NCI-H524 treated with DMSO at 0.1 percent for 48 hours (cell line): ENCODE measurements at places on chromosomes 2 and 18.

- no peak for DNase-seq
Observed at GRCh38 chr2:191637182-191638078, 40.5 kb upstream of the NABP1 start.

- DNase-seq, result no peak
Observed at GRCh38 chr2:47560107-47560819, 157.3 kb downstream of the MSH2 start.

GRCh38 chr2:149816756-149817551 lies 229.4 kb upstream of the MMADHC start:
- no peak for DNase-seq

DNA sequence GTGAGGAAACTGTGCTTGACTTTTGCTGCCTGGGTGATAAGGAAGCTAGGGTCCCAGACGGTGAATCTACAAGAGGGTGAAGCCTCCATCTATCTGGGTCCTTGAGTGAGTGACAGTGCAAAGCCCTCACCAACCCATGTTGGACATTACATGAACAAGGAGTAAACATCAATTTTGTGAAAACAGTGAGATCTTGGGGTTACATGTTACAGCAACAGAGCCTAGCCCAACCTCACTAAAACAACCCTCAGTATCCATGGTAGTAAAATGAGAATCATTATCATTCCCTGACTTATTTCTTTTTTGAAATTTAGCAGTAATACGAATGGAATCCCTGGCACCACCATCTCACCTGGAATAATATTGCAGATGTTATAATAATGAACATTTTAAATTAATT lies 103.4 kb downstream of the TSN start:
- no peak for DNase-seq

DNA sequence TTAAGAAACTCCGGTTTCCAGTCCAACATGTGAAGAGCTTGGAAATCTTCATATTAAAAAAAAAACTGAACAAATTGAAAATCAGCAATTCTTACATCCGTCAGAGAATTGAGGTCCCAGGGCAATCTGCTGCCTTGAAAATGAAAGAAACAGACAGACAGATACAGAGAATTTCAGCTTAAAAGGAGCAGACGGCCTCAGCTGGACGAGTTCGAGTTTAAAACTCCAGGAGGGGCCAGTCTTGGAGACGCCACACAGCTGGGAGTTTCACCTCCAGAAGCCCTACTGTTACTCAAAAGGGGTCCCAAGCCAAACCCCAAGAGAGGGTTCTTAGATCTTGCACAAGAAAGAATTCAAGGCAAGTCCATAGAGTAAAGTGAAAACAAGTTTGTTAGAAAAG lies 226.5 kb upstream of the ARL4C start:
- DNase-seq, result no peak

GRCh38 chr2:219430633-219431615 lies 3.7 kb upstream of the SPEG start:
- no peak for DNase-seq

GRCh38 chr2:222013889-222014288 lies 284.9 kb downstream of the PAX3 start:
- no peak for DNase-seq

GRCh38 chr2:45647986-45648520 lies 3.4 kb upstream of the PRKCE start:
- no peak for DNase-seq

DNA sequence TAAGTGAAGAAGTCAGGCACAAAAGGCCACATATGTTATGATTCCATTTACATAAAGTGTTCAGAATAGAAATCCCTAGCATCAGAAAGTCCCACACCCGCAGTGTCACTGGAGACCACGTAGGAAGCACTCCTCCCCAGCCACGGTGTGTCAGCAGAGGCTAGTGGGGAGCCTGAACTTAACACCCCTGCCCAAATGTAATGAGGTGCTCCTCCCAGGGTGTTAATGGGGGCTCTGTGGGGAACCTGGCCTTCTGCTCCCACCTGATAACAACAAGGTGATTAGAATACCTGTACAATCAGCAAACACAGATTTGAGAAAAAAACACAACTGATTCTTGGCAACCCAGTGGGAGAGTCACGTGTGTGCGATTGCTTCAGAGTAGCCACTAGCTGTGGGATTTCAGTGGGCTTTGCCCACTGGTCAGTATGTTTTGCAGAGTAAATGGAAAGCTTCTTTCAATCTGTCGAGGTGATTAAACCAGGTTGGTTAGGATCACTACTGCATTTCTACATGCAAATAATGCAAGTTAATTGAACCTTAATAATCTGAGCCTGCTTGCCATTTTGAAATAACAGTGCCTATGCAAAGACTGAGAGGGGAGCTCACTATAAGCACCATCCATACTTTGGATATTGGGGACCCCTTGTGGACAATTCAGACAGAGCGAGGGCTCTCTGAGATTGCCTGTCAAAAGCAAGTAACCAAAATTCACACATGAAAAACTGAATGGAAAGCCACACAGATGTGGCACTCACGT lies 20.6 kb upstream of the ATRAID start:
- DNase-seq, result peak; percentile 29

GRCh38 chr2:147888680-147889079 lies 43.9 kb downstream of the ACVR2A start:
- no peak for DNase-seq

GRCh38 chr2:2866459-2866858 lies 511.2 kb downstream of the EIPR1 start:
- DNase-seq, result peak; percentile 7

GRCh38 chr2:226791056-226791486 lies 8.5 kb downstream of the IRS1 start:
- no peak for DNase-seq

GRCh38 chr2:159873258-159873657 lies 75.2 kb upstream of the CD302 start:
- DNase-seq, result no peak

DNA sequence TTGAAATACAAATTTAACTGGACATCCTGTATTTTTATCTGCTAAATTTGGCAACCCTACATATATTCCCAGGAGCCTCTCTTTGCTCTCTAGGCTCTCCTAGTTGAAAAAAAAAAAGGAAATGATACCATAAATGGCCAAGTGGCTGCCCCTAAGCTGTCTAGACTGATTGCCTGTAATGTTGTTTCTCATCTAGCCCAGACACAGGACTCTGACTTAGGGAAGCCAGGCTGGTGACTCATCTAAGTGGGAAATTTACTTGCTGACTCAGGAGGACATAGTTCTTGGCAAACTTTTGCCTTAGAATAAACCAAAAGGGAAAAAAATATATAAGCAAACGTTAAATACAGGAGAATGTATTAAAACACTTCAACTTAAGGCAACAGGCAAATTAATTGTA lies 14.6 kb upstream of the ITGAV start:
- no peak for DNase-seq

DNA sequence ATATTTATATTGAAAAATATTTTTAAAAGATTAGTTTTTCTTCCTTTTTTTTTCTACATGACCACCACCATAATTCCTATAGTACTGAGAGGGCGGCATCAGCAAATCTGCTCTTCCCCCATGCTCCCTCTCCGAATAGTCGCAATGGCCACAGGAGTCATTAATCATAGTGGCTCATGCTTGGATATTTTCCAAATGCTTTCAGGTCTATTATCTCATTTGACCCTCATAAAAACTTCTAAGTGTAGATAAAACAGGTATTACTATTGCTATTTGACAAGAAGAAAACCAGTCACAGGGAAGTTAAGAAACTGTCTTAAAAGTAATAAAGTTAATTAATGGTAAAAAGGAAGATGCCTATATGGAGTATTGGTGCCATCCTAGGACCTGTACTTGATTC lies 440.7 kb downstream of the CMPK2 start:
- DNase-seq, result no peak

DNA sequence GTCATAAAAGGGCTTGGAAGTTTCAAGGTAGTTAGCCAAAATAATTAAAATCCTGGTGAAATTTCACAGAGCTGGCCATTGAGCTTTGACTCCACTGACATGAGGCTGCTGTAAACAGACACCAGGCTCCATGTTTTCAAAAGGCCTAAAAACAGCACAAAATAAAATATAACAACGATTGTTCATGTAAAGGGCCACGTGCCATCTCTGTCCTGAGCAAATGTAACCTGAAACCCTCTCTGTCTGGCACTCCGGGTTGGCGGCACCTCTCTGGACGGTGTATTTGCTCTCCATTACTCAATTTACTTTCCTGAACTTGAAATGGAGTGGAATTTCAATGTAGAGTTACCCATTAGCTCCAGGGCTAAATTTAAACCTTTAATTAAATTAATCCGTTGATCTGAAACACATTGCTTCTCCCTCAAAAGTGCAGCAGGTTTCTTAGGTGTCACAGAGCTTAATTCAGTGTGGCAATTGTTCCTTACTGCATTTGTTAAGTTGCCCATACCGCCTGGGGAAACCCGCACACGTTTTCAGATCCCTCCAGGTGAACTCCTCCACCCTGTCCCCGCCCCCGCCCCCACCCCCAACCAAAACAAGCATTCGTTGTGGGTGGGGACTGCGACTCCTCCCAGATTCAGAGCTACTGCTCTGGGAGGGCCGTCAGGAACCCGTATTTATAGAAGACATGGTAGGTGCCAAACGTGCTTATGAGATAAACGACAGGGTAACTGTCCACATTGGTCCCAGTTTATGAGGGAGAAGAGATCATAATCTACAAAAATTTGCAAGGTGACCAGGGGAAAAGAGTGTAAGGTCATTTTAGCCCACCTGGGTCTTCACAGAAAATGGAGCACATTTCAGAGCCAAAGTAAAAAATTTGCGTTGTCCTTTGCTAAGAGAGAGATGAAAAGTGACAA lies 1.2 kb upstream of the CABLES1 start:
- DNase-seq, result peak; percentile 20

GRCh38 chr2:65985986-65986385 lies 448.9 kb upstream of the MEIS1 start:
- no peak for DNase-seq

DNA sequence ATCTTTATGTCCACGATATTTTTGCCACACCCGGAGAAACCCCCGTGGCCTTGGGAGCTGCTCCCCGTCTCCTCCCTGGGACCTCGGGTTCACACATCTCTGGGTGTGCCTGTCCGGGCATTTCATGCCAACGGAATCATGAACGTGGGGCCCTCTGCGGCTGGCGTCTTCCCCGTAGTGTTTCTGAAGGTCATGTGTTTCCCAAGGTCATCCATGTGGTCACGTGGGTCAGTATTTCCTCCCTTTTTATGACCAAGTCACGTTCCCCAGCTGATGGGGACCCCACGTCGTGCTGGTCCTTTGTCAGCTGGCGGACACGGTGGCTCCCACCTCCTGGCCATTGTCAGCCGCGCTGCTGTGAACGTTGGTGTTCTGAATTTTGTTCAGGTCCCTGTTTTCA lies 135.7 kb downstream of the NFATC1 start:
- DNase-seq, result no peak

DNA sequence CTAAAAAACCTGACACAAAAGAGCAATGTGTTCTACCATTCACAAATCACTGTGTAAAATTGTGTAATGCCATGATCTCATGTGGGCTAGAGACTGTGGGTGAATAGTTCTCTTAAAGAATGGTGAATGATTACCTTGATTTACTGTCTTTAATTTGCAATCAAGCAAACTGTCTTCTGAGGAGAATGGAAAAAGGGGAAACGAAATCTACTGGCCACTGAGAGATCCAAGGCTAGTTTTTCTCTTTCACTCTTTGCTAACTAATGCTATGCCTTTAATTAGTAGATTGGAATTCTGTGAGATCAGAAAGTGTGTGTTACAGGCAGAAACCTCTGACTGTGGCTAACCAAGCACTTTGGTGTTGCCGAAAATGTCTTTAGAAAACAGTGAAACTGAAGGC lies 422.7 kb downstream of the TGIF1 start:
- DNase-seq, result no peak

- no peak for DNase-seq
Observed at GRCh38 chr2:35199298-35199697, 1156.3 kb upstream of the CRIM1 start.

GRCh38 chr2:52526735-52527134 lies 1240.9 kb upstream of the CHAC2 start:
- DNase-seq, result no peak

GRCh38 chr18:77131652-77132368 lies 773 bp downstream of the MBP start:
- no peak for DNase-seq

DNA sequence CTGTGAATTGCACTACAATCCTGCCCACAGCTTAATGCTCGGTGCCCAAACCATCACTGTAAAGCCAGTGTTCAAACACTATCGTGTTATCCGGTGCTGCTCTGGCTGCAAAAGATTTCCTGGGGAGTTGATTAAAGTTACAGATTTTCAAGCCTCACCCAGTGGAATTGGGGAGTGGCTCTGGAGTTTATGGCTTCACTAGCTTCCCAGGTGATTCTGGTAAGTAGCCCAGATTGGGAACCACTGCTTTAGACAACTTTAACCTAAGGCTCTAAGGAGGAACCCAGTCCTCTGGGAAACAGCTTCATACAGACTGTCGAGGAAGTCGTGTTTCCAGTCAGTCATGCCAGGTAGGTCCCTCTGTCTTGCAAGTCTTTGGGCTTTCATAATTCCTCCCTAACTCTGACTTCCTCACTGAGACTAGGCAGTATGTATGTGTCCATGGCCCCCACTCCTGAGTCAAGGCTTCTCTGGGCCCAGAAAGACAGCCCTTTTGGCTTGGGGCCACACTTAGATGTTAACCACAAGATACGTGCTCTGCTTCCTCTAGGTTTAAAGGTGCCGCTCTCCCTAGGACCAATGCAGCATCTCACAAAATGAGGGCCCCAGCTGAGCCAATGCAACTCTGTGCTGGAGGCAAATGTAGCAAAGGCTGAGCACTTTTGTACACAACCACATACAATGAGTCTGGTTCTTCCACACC lies 299.7 kb downstream of the PRKCE start:
- DNase-seq, result no peak

GRCh38 chr2:113173542-113174375 lies at the start of gene PSD4:
Gene PSD4, plus strand, starts transcription at chr2:113173971. Its CDS starts 8,486 bp downstream, at chr2:113182457.
- DNase-seq, result no peak

DNA sequence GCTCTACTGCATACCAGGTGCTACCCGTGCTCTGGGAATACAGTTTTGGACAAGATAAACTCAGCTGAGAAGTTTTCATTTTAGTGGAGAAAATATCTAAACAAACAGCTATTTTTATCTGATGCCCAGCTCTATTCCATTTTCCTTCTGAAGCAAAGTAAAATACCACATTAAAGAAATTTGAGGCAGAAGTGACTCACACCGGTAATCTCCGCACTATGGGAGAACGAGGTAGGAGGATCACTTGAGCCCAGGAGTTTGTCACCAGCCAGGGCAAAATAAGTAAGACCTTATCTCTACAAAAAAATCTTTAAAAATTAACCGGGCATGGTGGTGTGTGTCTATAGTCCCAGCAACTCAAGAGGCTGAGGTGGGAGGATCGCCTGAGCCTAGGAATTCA lies 416.2 kb upstream of the LYPD1 start:
- DNase-seq, result no peak

GRCh38 chr2:75002007-75002406 lies 43.6 kb downstream of the POLE4 start:
- DNase-seq, result no peak

GRCh38 chr2:166727095-166727494 lies 161.2 kb upstream of the XIRP2 start:
- no peak for DNase-seq

DNA sequence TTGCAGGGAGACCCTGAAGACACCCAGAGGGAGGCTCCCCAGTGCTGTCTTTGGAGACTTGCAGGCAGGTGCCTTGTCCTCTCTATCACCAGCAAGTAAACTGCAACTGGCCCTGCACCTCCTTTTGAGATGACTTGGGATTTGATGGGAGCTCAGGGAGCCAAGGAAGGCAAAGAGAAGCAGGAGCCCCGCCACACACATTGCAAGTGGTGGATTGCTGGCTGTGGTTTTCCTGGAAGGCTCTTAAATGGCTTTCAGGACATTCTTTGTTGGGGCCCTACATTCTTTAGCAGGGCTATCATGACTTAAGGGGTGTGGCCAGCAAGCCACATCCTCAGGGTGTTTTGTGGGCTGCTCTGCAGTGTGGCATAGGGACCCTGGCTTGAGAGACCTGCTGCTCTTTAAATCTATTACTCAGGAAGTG lies 39.9 kb upstream of the CDC42EP3 start:
- no peak for DNase-seq
